Epithelial cell of esophagus (primary cell): ENCODE measurements at places on chromosomes 3 and 15.

DNA sequence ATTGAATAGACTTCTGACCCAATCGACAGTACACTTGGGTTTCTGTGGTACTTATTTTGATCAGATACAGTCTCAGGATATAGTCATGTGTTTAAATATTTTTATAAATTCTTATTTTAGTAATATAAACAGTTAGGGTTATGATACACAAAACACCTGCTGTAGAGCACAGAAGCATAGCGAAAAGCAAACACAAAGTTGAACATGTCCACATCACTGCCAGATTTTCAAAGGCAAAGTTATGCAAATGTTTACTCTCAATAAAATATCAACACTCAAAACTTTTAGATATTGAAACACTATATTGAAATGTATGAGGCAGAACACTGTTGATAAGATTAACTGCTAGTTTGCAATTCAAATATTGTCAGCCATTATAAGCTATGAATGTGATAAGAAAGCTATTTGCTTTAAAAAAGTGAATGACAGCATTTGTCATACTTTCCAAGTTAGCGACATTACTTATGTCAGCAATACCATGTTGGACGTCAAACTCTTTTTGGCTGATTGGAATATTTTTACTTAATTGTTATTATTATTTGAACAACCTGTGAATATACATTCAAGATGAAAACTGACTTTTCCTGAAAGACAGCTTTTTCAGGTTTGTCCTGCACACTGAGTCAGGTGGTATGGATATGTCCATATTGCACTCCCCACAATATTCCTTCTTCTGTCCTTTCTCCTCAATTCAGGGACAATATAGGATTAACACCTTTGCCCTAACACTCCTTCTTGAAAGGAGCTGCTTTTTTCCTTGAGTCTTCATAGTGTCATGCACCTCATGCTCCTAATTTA, 367.1 kb downstream of the EPHA3 start:
- DNase-seq = peak; percentile 52

GRCh38 chr3:10194328-10195071, 29.8 kb downstream of the IRAK2 start:
- DNase-seq = peak; percentile 96

DNA sequence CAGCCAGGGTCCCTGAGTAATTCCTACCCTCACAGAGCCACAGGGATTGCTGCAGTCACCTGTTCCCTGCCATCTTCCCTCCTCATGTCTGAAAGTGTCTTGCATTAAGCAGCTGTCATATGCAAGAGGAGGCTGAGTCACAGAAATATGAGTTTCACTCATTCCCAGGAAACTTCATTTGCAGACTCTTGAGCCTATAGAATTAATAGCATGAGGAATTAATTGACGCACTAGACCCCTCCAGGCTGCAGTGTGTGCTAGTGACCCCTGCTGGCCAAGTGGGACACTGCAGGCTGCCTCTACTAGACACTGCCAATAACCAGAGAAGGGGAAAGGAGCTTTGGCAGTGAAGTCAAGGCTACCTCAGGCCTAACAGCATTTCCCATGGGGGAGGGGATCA, 50.6 kb upstream of the SLC6A1 start:
- peak; percentile 62 for DNase-seq

DNA sequence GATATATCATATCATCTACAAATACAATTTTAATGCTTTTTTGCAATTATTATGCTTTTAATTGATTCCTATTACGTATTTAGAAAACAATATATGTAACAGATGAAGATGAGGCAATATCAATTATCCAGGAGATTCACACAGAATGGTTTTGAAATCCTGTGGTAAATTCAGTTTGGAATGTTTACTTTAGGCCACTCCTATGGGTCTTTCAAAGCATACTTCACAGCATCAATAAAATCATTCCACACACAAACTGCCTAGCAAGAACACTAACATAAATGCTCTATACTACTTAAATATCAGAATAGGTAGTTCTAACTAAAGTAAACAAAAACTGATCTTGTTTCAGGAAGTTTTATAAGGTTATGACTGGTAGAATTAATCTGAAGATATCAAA, 90.5 kb downstream of the FAM227B start:
- peak; percentile 29 for DNase-seq

- DNase-seq = no peak
Measured at GRCh38 chr3:84487296-84487695, 471.5 kb upstream of the CADM2 start.

DNA sequence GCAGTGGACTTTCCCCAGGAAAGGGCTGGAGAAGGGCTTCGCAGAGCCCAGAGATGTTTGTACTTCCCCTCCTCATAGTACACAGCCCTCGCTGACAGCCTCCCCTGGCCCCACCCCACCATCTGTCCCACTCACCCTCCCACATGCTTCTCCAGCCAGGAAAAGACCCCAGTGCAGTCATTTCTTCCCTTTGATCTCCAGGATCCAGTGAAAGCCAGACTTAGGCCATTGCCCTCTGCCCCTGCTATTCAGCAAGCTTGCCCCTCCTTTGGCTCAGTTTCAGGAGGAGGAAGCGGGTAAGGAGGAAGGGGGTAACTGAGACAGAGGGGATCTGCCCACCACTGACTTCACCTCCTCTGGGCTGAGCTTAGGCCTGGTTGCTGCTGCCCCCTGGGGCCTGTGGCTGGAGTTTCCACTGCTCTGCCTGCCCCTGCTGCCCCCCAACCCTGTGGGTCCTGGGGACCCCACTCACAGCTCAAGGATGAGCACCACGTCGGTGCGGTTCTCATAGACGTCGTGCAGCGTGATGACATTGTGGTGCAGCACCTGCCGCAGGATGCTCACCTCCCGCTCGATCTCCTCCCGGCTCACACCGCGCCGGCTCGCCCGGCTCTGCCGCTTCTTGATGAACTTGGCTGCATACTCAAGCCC, 63.1 kb downstream of the DAPK2 start:
- DNase-seq = no peak

DNA sequence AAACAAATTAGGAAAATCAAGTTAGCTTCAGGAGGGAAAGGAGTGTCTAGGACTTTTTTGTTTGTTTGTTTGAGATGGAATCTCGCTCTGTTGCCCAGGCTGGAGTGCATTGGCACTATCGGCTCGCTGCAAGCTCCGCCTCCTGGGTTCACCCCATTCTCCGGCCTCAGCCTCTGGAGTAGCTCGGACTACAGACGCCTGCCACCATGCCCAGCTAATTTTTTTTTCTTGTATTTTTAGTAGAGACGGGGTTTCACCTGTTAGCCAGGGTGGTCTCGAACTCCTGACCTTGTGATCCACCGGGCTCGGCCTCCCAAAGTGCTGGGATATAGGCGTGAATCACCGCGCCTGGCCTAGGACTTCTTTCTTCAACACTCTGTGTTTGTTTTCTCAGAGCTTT, 171.1 kb downstream of the NLGN1 start:
- DNase-seq = no peak

DNA sequence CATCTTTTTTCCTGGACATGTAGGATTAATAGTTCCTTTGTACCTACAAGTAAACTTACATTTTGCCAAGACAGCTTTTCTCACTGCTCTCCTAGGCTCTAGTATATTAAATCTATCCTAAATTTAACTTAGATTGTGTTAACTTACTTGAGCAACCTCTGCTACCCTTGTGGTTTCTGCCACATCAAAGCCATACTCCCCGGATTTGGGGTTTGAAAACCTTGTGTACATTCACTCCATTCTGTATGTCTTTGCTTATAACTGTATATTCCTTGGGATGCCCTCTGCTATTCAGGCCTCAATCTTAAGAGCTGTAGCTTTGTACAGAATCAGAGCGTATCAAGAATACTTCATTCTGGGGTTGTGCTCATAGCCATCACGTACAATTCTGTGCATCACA, 60.4 kb downstream of the ARIH1 start:
- no peak for DNase-seq

- DNase-seq = peak; percentile 57
Measured at GRCh38 chr3:58336135-58336882, 3.6 kb downstream of the PXK start.

DNA sequence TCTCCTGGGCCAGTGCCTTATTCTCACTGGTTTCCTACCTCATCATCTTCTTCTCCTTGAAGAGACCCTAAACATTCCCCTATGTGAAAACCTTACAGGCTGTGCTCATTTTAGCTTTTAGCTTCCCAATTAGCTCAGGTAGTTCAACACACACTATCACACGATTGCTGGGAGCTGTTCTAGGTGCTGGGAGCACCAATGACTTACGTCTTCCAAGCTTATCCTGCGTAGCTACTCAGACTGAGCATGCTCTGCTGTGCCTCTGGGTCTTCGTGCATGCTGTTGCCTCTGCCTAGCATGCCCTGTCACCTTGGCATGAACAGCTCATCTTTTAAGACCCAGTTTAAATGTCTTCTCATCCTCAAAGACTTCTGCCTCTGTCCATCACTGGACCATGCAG, 55.7 kb upstream of the APEH start:
- DNase-seq = peak; percentile 48

- peak; percentile 68 for DNase-seq
Measured at GRCh38 chr3:58025837-58026569, 17.8 kb downstream of the FLNB start.

GRCh38 chr15:65551183-65551582, 20.9 kb downstream of the HACD3 start:
- no peak for DNase-seq

- DNase-seq = peak; percentile 42
Measured at GRCh38 chr3:144989807-144990206, 1018.2 kb downstream of the DIPK2A start.
